ENCODE measurements at places on chromosomes 4 and X.
A peak's percentile ranks its signal among the peaks of the same experiment; 100 is the strongest.

- peak; percentile 30 for DNase-seq
Measured at GRCh38 chrX:45070116-45071007, 130.3 kb downstream of the DIPK2B start.

DNA sequence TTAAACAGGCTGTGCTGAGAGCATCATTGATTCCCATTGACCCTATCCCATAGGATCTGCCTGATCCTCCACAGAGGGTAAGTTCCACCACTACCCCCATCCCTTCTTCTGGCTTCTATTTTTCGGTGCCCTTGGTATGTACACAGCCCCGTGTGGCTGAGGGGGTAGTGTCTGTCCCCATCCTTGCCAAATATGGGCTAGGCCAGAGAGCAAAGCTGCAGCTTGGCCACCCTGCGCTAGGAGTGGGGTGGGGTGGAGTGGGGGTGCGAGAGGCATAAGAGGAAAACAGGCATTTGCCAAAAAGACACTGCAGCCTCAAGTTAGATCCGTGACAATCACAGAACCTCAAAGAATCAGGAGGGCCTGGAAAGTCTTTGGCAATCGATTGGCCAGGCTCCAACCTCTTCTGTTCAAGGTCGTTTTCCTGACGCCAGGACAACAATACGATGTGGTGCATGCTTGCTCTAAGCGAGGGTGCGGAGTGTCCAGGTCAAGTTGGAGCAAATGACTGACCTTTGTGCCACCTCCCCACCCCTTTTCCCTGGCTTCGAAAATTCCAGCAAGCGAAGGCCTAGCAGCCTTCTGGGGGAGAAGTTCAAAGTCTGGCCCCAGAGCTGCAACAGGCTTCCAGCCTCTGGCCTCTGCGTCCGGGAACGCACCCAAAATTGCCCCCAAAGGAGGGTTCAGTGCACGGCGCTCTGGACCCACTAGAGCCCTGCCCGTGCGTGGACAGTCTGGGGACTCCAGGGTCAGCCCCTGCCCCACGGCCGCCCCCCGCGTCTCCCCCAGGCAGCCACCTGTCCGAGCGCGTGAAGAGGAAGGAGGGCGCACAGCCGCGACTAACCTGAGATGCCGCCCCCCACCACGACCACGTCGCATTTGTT is 598 bp downstream of the MAOB start:
- DNase-seq: no peak

DNA sequence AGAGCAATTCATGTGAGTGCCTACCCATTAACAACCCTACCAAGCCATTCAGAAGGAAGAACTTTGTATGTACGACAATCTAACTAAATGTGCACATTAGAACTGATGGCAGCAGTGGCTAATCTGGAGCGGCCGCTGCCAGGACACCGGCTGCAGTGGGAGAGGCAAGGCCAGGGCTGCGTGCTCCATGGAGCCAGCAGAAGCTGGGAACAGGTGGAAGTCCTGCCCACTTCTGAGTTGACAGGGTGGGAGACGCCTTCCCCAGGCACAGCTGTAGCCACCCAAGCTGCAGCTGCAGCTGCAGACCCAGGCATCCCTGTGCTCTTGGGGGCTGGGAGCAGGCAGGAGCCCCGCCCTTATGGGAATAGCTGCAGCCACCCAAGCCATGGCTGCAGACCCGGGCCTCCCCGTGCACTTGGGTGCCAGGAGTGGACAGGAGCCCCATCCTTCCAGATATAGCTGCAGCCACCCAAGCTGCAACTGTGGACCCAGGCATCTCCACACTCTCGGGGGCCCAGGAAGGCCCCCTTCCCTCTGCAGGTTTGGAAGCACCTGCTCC is 79.1 kb upstream of the DDX60 start:
- no peak for DNase-seq

- DNase-seq: no peak
Measured at GRCh38 chr4:37599092-37599790, 86.9 kb downstream of the RELL1 start.

DNA sequence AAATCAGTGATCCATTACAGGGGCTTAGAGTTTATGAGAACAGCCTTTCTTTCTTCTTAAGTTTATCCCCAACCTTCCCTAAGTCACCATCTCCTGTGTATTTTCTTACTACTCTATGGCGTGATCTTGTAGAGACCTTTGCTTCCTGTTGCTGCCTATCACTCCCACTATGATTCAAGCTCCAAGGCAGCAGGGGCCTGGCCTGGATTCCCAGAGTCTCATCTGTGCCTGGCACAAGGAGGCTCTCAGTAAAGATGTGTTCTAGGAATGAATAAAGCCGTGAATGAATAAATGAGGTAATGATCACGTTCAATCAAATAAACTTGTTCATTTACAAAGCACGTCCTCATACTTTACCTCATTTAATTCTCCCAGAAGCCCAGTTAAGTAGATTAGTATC is 45.4 kb downstream of the CC2D2A start:
- no peak for DNase-seq

- no peak for DNase-seq
Measured at GRCh38 chrX:38657562-38657961, 96.2 kb downstream of the TSPAN7 start.

GRCh38 chrX:36573720-36574119 is 434.4 kb upstream of the FAM47C start:
- DNase-seq: no peak
